ENCODE measurements at places on chromosomes 2 and 18.

DNA sequence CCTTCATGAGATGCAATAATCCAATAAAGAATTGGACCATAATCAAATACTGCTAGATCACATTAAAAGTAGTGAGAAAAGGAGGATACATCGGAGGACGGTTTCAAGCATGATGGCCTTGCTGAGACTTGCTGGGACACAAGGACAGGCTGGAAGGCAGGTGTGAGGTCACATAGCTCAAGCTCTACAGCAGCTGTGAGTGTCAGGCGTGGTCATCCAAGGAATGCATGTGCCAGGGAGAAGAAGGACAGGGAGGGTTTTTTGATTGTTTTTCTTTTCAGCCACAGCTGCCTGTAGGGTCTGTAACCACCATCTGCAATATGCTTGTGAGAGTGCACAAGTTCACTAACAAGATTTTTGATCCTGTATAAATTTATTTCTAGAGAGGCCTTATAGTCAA lies 57.6 kb downstream of the BMP10 start:
- no peak for DNase-seq

GRCh38 chr2:240306185-240306584 lies 129.3 kb upstream of the GPC1 start:
- no peak for DNase-seq

GRCh38 chr2:163455815-163456214 lies 280.0 kb downstream of the FIGN start:
- DNase-seq: no peak

DNA sequence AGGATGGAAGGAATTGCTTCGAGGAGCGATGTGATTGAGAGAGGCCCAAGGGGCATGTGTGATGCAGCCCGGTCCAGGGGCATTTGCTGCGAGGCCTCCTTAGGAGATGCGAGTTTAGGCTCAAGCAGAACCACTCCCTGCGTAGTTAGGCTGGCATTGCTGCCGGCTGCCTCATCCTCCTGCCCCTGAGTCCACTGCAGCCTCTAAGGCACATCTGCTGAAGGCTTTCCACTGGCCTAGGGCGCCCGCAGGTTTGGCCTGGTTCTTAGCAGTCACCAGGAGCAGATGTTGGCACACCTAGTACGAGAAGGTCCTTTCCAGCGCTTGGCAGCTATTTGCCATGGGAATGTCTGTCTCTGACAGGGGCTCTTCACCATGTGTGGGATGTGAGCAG lies 20.7 kb downstream of the INPP5D start:
- DNase-seq: no peak

GRCh38 chr18:9766076-9766481 lies 58.0 kb downstream of the RAB31 start:
- DNase-seq: no peak

GRCh38 chr2:40439473-40439872 lies 12.4 kb downstream of the SLC8A1 start:
- DNase-seq: no peak

DNA sequence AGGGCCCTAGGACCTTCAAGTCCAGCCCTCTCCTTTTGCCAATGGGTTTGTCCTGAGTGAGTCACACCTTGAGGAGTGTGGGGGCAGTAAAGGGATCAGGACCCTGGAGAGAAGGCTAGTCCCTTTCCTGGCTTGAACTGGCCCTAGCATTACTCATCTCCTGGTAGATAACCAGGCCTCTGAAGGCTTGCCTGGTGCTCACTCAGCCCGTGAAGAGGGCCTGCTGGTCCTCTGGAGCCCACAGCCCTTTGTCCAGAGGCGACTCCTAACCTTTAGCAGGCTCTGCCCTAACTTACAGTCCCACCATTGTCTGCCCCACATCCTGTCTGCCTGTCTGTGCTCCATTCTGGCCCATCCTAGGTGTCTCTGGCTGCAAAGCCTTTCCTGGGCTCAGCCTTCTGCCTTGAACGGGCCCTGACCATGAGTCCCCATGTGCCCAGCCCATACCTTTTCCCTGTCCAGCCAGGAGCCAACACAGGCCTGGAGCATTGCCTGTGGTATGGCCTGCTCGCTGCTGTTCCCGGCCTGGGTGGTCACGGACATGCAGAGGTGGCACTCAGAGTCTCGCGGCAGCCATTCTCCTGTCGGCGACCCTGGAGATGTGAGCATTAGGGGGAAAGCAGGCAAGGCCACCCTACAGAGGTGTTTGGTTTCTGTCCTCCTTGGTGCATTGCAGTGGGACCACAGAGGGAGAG lies 5.0 kb downstream of the SFTPB start:
- no peak for DNase-seq

GRCh38 chr2:39851651-39852110 lies 72.6 kb upstream of the THUMPD2 start:
- no peak for DNase-seq

- no peak for DNase-seq
Measured at GRCh38 chr2:8885449-8886201, 48.2 kb upstream of the KIDINS220 start.

- no peak for DNase-seq
Measured at GRCh38 chr18:49819071-49819662, 5.8 kb upstream of the ACAA2 start.

DNA sequence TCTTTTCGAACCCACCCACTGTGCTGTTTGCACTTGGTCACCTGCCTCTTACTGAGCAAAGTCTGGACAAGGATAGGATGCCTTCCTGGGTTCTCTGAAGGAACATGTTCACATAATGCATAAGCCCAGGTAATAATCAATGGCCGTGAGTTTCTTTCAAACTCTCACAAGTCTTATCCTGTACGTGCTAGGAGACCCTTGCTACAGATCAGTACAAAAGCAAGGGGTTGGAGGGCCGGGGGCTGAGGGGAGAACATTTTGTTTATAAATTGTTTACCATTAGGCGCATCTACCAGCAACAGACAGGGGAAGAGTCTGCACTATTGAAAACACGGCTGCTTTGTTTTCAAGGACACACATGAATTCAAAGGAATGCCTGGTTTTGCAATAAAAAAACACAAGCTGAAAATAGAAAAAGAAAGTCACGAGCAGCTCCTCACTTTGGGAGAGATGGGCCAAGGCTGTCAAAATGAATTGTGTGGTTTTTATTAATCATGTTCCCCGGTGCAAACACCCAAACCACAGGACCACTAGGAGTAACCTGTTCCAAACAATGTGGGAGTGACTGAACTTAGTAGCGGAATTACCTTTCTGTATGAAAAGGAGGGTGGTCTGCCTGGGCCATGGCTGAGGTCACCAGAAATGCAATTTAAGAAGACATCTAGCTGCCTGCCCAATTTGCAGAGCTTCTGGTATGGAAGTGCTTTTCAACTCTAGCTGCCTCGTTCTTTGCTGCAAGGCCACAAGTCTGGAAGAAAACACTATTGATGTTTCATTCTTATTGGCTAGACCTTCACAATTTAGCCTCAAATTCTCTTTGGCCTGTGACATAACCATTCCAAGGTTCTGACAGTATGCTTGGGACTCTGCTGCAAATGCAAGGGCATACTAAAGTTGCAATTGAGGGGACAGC lies 73.5 kb downstream of the CCBE1 start:
- DNase-seq: peak; percentile 13

DNA sequence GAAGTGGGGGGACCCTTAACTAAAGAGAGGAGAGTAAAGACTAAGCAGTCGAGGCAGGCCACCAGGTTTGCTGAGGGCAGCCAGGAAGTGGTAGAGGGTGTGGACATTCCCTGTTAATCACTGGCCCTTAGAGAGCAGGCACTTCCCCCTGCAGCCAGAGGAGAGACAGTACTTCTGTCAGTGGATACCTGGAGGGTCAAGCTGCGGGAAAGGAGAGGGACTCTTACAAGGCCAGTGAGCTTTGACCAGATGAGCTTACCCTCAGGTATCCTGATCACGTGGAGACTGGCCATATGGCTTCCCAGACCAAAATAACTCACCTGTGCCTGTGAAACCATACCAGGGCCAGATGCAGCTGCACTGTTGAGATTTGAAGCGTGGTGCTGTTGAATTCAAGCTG lies 28.6 kb downstream of the ITGA6 start:
- no peak for DNase-seq

GRCh38 chr2:102141970-102142828 lies at the start of gene IL1R1:
IL1R1 (plus strand) TSS chr2:102142746; CDS start chr2:102157725, 14,979 bp downstream.
- DNase-seq: no peak

- DNase-seq: no peak
Measured at GRCh38 chr2:105329197-105329554, 359 bp downstream of the TGFBRAP1 start.

GRCh38 chr18:56009411-56009810 lies 421.4 kb upstream of the TCF4 start:
- no peak for DNase-seq

DNA sequence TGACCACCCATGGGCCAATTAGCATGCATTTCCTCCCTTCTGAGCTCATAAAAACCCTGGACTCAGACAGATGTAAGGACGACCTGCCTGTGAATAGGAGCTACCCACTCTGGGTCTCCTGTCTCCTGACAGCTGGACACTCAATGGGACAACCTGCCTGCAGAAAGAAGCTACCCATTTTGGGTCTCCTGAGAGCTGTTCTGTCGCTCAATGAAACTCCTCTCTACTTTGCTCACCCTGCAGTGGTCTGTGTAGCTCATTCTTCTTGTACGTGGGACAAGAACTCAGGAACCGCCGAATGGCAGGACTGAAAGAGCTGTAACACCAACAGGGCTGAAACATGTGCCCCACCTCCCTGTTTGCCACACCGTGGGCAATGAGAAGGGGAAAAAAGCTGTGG lies 60.3 kb upstream of the DYNC1I2 start:
- DNase-seq: no peak

GRCh38 chr2:226720948-226721347 lies 78.7 kb downstream of the IRS1 start:
- no peak for DNase-seq

DNA sequence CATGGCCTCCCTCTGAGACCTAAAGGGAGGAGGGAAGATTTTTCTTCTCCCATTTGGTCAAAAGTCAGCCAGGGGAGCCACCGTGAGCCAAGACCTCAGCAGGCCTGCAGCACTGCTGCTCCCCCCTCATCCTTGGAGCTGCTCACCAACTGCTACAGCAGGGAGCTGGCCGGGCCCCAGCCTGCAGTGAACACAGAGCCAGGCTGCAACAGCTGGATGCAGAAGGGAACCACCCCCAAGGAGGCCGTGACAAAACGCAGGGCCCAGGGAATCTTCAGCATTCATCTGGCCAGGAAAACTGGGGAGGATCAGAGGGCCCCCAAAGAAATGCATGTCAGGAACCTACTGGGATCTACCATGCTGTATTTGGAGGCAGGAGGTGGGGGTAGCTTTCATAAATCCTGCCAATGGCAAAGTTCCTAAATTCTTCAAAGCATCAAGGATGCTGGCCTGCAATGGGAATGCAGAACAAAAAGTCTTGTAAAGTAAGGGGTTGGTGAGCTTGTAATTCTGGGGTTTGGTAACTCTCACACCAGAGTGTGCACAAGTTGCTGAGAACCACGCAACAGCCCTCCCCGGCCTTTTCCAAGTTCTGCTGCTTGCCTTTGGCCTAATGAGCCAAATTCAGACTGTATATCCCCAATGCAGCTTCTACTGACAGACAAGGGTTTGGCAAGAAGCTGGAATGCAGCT lies 61.0 kb downstream of the CACNB4 start:
- no peak for DNase-seq

DNA sequence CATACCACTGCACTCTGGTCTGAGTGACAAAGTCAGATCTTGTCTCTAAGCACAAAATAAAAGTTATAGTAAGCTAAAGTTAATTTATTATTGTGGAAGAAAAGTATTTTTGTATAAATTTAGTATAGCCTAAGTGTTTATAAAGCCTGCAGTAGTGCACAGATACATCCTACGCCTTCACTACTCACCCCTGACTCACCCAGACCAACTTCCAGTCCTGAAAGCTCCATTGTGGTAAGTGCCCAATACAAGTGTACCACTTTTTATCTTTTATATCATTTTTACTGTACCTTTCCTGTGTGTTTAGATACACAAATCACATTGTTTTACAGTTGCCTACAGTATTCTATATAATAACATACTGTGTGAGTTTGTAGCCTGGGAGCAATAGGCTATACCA lies 57.5 kb downstream of the UBE2E3 start:
- DNase-seq: no peak

GRCh38 chr2:74843899-74844298 lies 10.0 kb downstream of the HK2 start:
- no peak for DNase-seq

- DNase-seq: no peak
Measured at GRCh38 chr2:59654710-59655109, 898.7 kb downstream of the BCL11A start.

GRCh38 chr2:191435141-191435540 lies 189.9 kb downstream of the MYO1B start:
- DNase-seq: no peak

DNA sequence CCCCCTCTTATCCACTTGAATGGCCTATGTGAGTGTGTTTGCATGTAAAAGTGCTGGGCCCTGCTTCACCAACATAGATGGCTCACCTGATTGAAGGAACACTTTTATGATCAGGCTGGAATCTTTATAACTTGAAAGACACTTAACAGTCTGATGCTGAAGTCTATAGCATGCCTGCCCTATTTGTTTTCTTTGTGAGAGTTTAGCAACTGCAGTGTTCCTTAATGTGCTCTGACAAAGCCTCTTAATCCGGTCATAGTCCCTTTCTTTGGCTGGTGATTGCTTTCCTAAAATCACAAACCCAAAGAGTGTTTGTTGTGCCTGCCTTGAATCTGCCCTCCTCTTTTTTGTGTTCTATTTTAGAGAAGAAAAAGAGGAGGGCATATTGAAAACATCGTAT lies 1382.8 kb upstream of the CELF4 start:
- DNase-seq: no peak

DNA sequence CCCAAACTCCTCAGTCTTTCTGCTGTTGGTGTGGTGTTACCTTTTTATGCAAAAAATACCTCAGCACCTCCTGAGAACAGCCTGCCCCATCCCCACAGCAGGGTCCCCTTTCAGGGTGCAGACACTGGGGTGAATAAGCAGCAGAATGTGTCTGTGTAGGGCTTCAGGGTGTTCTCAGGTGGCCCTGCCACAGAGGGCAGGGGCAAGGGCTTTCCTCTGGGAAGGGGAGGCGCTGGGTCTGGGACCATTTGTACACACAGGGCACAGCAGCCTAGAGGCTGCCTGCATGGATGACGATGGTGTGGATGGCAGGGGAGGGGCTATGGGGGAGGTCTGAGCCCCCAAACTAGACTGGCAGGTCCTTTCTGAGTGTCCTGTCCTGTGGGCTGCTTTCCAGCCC lies 2.6 kb downstream of the HAAO start:
- DNase-seq: no peak

DNA sequence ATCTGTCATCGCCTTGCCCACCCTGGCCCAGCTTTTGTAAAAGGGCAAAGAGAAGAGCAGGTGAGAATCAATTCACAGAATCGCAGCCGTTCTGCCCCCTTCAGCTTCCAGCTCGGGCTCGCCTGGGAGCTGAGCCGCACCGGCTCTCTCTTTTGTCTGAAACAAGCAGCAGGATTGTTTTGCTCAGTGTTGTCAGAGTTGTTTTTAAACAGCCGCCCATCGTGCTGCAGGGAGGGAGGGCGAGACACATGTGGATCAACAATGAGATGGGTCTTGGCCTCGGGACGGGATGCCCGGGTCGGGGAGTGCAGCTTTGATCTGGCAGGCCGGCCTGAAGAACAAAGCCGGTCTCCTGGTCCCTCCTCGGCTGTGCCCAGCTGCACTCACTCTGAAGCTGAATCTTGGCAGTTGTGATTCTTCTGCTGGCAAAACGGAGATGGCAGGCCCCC lies 39.7 kb upstream of the HDAC4 start:
- DNase-seq: no peak

- no peak for DNase-seq
Measured at GRCh38 chr2:31440764-31441163, 26.2 kb upstream of the XDH start.

GRCh38 chr18:80233899-80234298 lies 13.4 kb downstream of the PARD6G start:
- no peak for DNase-seq

- peak; percentile 47 for DNase-seq
Measured at GRCh38 chr2:189782221-189782671, 1.9 kb downstream of the ORMDL1 start.

Data from stimulated activated effector memory CD8-positive, alpha-beta T cell treated with anti-CD3 and anti-CD28 coated beads, Interleukin-12 subunit alpha, Interleukin-12 subunit beta, amount 100 ng/mL, for 72 hours (primary cell).